ENCODE measurements at places on chromosomes 5 and 9. TPM values are rescaled to one million over a fixed set of nuclear protein-coding genes. Genes with fewer than 3 reads are reported as not detected.

DNA sequence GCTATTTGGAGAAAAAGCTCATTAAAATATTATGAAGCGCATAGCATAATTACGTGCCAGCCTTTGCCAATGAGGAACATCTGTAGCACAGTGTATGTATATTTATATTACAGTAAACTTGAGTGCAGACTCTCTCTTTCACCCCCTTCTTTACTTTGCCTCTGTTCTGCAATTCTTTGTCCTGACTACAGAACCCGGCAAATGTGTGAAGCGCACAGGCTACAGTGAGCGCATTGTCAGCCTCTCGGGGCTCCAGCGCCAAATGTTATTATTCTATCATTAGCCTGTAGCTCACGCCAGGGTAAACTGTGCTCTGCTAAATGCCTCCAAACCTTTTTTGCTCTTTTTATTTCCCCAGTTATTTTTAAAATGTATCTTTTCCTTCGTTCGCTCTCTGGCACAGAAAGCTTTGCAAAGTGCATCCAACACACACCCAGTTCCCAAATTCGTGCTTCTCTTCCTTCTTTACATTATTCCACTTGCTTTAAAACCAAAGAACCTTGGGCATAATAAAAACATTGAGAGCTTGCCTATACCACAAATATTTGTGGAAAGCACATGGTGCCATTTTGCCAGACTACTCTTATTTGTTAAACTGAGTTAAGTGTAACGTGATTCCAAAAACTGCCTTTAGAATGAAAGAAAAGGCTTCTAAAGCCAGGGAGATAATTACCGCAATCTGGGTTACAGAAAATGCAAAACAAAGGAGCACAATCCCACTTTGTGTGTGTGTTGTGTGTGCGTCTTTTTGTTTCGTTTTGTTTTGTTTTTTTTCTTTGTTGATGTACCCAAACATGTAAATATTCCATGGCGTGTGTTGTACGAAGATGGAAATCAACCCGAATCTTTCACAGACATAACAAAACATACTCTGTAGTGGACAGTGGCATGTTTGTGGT, 164.1 kb upstream of the MPDZ start:
- no peak overlapping the region for H3K27ac ChIP-seq
- H3K27me3 ChIP-seq: no peaks in the 10 kb centered on the region
- DNase-seq: no peak
- H3K4me3 ChIP-seq: no peak overlapping the region
- H3K36me3 ChIP-seq: no peaks in the 10 kb centered on the region

DNA sequence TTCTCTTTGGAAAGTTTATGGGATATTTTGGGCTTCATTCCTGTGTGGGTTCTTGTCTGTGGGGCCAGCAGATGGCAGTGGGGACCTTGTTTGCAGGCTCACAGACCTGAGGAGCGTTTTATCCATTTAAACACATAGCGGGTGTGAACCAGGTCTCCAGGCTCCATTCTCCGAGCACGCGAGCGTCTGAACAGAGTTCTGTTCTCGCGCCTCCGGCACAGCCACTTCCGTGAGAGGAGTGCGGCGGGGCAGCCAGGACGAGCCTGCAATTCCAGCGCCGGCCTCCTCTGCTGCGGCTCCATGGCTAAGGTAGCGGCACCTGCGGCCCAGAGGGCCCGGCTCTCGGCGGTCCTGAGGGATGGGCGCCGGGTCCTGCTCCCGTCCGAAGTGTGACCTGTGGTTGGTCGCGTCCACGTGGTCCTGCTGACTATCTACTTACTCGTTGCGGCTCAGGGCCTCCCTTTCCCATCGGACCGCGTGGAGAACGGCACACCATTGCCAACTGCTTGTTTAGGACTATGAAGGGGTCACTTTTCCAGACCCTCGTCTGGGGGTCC, 7.3 kb downstream of the NRARP start:
- DNase-seq: peak; percentile 67
- H3K4me1 ChIP-seq: no peaks in the 10 kb centered on the region

DNA sequence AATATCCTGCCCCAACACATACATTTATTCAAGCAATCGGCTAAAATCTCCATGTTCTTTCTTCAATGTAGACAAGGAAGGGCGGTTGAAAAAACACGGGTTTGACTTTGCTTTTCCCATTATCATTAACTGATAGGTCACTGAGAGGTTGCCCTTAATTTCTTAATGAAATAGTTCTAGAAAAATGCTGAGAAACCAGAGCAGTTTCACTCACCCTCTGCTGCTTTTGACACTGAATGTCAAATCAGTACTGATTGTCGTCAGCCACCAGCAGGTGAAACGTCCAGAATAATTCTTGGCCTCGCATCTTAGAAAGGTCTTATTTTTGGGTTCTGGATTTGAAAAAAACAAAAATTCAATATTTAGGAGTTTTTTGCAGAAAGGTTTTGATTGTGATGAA, 8.1 kb downstream of the IL12B start:
- DNase-seq: no peak
- peaks cover 4% of the 10 kb centered on the region for H3K27me3 ChIP-seq
- H3K36me3 ChIP-seq: no peaks in the 10 kb centered on the region
- H3K4me1 ChIP-seq: peaks cover 15% of the 10 kb centered on the region
- no peak overlapping the region for H3K4me3 ChIP-seq
- H3K27ac ChIP-seq: no peak overlapping the region

GRCh38 chr5:67193439-67193807, 3.2 kb downstream of the CD180 start:
- H3K4me1 ChIP-seq: no peaks in the 10 kb centered on the region
- H3K36me3 ChIP-seq: no peaks in the 10 kb centered on the region
- H3K27ac ChIP-seq: no peak overlapping the region
- no peaks in the 10 kb centered on the region for H3K27me3 ChIP-seq
- DNase-seq: no peak

DNA sequence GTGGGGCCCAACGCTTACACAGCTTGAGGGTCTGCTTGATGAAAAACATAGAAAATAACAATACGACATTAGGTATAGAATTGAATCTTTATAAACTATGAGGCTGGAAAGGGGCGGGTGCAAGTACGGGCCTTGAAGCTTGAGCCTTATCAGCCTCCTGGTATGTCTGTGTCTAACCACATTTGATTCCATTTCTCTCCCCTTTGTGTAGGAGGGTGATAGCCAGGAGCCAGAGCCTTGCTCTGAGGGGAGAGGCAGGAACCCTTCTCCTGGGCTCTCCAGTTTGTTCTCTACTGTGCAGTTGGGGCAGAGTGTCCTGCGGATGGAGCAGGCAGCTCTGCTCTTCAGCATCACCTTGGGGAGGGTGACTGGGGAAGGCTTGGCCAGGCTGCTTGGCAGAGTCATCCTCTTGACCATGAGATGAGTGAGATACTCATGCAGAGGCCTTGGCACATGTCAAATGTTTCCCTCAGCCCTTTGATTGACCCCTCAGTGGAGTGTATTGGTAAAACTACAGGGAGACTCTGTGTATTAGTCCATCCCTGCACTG, 153.5 kb downstream of the SEMA6A start:
- H3K4me3 ChIP-seq: no peak overlapping the region
- no peaks in the 10 kb centered on the region for H3K36me3 ChIP-seq
- H3K4me1 ChIP-seq: no peaks in the 10 kb centered on the region
- DNase-seq: no peak
- no peak overlapping the region for H3K27ac ChIP-seq
- no peaks in the 10 kb centered on the region for H3K27me3 ChIP-seq

DNA sequence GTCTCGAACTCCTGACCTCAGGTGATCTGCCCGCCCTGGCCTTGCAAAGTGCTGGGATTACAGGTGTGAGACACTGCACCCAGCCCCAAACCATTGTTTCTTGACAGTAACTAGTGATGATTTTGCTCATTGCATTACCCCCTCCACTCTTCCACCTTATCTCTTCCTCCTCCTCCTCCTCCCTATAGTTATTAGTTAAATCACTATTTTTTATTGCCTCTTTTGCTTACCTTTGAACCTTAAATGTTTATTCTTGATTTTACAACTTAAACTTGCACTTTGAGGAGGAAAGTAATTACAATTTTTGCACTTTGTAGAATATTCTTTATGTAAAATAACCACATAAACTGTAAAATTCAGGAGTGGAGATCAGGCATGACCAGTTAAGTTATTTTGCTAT, 35.7 kb downstream of the RASGRF2 start:
- H3K4me1 ChIP-seq: no peaks in the 10 kb centered on the region
- DNase-seq: no peak
- H3K27ac ChIP-seq: no peak overlapping the region
- no peaks in the 10 kb centered on the region for H3K36me3 ChIP-seq
- no peaks in the 10 kb centered on the region for H3K27me3 ChIP-seq
- no peak overlapping the region for H3K4me3 ChIP-seq

Gene SMU1
- polyA plus RNA-seq: 12.4 TPM

Gene C9
- not detected for polyA plus RNA-seq

Gene SCGB3A2
- not detected for polyA plus RNA-seq

Gene RNF183
- polyA plus RNA-seq: not detected

Data from SK-N-SH (cell line).